ENCODE measurements at places on chromosomes 7 and 10.

- no peak for DNase-seq
Observed at GRCh38 chr10:11009471-11010308, 8.0 kb upstream of the CELF2 start.

DNA sequence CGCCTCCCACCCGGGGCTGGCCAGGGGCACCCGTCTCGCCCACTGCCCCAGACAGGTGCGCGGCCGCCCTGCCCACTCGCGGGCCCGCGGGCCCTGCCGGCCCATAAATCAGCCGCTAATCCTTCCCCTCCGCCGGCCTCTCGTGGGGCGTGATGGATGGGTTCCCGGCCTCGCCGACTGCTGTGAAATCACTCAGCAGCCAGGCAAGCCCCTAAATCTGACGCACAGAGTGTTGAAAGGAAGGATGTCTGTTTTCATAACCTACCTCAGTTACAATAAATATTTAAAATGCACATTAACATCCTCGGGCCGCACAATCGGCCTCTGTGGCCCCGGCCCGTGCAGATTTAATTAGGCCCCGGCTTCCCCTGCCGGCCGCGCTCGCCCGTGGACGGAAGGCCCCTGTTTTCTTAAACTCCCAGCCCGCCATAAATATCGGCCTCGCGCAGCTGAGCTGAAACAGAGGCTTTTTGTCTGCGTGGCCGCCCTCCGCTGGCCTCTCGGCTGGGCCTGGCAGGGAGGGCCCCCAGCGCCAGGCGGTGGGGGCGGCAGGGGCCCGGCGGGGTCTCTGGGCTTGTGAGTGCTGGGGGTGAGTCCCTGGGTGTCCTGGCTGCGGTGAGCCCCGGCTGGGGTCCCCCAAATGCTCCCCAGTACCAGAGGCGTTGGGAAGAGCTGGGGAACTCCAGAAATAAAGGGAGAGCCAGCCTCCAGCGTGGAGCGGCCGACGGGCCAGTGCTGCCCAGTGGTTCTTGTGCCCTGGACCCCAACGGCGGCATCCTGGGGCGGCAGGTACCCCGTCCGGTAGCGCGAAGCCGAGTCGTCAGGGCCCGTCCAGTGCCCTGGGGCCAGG lies 90.7 kb downstream of the UNCX start:
- DNase-seq: no peak

DNA sequence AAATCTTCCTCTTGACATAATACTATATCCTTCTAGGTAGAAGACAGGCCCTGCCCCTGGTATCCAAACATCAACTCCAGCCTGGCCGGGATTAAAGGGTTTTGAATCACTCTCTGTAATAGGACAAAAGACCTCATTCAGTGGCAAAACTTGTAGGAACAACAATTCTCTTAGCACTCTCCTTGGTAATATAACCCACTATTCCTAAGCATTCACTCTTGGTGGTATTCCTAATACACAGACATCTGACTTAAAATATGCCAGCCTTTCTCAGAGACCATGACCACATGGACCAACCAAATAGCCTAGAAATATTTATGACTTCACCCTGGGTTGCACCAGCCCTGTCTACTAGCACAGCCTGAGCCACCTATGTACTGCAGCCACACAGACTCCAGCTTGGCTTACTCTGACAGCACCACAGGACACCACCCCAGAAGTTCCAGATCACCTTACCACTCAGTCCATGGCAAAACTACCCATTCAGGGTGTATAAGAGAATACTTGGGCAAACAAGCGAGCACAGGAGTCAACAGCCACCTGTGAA lies 244.9 kb upstream of the NEBL start:
- no peak for DNase-seq

DNA sequence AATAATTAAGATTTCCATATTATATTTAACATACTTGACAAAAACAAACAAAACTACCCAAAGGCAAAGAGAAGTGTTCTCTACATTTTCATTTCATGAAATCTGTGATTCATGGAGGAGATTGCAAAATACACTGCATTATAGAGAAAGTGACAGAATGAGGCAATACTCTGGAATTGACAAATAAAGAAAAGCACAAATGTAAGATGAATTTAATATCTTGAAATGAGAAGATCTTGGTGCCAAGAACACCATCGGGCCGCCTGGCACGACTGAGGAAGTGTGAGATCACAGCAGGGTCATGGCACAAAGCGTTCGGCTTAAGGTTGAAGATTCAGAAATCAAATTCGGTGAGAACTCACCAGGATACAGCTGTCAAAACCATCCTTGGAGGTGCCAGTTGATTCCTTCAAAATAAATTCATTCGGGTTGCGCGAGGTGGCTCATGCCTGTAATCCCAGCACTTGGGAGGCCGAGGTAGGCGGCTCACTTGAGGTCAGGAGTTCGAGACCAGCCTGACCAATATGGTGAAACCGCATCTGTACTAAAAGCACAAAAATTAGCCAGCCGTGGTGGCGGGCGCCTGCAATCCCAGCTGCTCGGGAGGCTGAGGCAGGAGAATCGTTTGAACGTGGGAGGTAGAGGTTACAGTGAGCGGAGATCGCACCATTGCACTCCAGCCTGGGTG lies 174.0 kb upstream of the PFKP start:
- no peak for DNase-seq

DNA sequence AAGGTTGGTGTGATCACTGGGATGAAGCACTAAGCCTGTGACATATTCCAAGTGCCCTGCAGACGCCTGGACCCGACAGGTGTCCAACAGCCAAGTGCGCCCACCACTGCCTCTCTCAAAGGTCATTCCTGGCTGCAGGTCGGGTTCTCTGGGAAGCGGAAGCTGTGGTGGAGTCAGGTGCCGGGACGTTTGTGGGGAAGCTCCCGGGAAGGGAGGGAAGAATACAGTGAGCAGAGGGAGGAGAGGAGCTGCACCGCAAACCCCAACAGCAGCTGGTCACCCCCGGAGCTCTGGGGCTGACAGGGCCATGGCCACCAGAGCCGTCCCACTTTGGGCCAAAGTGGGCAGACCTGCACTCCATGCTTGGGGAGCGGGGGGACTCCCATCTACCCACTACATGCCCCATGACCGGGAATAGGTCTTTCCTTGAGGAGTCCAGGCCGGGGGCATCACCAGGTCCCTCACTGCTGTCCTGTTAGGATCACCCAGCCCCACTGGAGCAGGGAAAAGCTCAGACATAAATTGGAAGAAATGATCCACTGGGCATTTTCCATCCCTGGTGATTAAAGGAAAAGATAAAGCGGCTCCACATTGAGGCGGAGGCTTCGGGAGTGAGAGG lies 84.5 kb upstream of the PPP2R2D start:
- DNase-seq: no peak

DNA sequence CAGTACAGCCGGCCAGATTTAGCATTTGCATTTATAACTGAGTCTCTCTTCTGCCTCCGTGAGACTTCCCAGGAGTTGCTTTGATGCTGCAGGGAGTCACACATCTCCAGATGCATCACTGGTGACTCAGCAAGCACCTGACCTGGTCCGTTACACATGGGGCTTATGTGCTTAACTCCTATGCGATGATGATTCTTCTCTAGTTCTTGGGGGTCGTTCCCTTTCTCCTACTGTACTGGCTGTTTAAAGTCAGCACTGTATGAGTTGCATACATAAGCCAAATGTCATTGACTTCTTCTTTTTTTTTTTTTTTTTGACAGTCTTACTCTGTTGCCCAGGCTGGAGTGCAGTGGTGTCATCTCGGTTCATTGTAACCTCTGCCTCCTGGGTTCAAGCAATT lies 13.0 kb upstream of the AKR1E2 start:
- DNase-seq: no peak

- no peak for DNase-seq
Observed at GRCh38 chr10:30182191-30183054, 123.0 kb upstream of the JCAD start.

DNA sequence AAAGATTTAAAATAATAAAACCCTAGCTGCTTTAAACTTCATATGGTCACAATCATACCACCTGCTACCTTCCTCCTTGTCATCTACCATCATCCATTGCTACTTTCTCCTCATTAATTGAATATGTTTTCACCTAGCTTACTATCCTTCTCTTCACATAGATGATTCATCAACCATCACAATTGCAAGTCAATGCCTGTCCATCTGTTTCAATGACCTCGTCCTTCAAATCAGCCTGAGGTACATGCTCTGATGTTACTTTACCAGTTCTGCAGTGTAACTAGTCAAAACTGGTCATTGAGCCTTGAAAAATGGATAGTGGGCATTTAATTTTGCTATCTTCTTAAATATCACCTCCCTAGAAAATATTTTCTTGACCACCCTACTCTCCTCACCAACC lies 164.7 kb downstream of the SEMA3E start:
- DNase-seq: no peak

DNA sequence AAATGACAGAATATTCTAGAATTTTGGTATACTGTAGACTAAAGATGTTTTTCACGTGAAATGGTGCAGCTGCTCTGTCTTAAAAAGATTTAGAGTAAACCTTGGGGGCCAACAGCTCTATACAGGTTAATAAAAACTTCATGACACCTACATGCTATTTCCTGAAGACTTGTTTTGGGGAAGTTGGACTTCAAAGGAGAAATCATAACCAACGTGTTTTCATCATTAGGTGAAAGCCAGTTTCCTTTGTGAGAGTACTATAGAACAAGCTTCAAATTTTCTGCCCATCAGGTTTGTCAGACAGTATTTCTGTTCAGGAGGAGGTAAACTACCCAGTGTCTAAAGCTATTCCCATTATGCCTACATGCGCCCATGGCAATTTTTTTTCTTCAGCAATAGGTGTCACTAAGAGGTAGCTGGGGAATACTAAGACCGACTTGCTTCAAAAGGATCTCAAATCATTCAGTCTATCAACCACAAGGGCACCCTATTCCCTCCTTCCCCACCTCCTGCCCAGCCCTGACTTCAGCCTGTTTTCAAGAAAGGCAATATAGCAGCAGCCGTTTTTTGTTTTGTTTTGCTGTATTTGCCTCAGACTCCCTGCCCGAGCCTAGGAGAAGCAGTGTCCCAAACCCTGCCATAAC lies 237.3 kb upstream of the SP8 start:
- no peak for DNase-seq

GRCh38 chr7:37039131-37039749 lies 314.9 kb upstream of the AOAH start:
- DNase-seq: no peak

GRCh38 chr7:6376820-6377219 lies 70.9 kb downstream of the DAGLB start:
- DNase-seq: no peak

DNA sequence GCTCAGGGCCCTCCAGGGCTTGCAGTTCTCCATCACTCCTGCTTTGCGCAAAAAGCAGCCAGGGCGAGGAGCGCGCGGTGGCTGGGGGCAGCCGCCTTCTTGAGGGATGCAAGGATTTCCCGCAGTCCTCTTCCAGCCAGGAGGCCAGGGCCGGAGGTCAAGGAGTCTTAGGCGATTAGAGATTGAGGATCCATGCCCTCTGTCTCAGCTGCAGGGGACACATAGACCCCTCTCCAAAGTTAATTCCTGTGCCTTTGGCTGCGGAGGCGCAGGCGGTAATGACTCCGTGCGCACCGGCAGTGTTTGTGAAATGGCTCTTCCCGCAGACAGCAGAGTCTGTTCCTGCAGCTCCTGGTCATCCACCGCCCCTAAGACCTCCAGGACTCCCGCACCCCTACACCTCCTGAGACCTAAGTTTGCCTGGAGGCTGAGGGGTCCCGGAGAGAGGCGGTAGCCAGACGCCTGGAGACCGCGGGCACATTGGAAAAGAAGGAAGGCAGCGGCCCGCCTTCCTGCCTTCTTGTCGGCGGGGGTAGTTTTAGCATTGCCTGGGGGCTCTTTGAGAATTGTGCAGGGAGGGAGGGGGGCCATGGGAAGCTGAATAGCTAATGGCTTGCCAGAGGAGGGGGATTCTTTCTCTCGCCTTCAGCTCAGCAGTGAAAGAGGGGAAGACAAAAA lies 3.3 kb upstream of the NEUROG3 start:
- no peak for DNase-seq

Measured in NT2/D1 (cell line).